ENCODE measurements at places on chromosomes 3 and 15. TPM values are rescaled to one million over a fixed set of nuclear protein-coding genes. Genes with fewer than 3 reads are reported as not detected.

ZNF80 gene
- total RNA-seq, result not detected

GOLGA6L7 gene
- total RNA-seq, result not detected

RASL12 gene
- 75.7 TPM for total RNA-seq

COL6A5 gene
- total RNA-seq, result 7.4 TPM

ACTRT3 gene
- total RNA-seq, result 3.2 TPM

DNA sequence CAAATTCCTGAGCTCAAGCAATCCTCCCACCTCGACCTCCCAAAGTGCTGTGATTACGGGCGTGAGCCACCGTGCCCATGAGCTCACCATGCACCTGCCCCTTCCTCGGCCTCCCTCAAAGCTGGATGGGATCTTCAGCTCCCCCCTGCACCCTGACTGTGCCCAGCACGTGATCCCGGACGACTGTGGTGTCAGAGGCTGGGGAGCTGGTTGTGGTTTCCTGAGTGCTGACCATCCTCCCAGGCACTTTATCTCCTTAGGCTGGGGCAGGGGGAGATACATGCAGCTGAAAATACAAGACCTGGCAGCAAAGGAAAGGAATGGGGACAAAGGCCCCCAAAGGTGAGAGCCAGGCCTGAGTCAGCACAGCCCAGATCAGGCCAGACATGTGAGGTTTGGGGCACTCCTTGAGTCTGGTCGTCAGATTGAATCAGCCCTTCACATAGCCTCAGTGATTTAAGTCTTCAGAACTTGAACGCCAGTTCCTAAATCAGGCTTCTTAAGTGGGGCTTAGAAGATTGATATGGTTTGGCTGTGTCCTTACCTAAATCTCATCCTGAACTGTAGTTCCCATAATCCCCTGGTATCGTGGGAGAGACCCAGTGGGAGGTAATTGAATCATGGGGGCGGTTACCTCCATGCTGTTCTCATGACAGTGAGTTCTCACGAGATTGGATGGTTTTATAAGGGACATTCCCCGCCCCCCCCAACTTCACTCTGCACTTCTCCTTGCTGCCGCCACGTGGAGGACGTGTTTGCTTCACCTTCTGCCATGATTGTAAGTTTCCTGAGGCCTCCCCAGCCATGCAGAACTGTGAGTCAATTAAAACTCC is 35.8 kb downstream of the PRKCD start:
- peak; percentile 50 for DNase-seq
- no peaks in the 10 kb centered on the region for H3K27me3 ChIP-seq
- H3K4me1 ChIP-seq, result no peaks in the 10 kb centered on the region
- no peak overlapping the region for H3K27ac ChIP-seq
- H3K36me3 ChIP-seq, result no peaks in the 10 kb centered on the region
- H3K4me3 ChIP-seq, result no peak overlapping the region

DNA sequence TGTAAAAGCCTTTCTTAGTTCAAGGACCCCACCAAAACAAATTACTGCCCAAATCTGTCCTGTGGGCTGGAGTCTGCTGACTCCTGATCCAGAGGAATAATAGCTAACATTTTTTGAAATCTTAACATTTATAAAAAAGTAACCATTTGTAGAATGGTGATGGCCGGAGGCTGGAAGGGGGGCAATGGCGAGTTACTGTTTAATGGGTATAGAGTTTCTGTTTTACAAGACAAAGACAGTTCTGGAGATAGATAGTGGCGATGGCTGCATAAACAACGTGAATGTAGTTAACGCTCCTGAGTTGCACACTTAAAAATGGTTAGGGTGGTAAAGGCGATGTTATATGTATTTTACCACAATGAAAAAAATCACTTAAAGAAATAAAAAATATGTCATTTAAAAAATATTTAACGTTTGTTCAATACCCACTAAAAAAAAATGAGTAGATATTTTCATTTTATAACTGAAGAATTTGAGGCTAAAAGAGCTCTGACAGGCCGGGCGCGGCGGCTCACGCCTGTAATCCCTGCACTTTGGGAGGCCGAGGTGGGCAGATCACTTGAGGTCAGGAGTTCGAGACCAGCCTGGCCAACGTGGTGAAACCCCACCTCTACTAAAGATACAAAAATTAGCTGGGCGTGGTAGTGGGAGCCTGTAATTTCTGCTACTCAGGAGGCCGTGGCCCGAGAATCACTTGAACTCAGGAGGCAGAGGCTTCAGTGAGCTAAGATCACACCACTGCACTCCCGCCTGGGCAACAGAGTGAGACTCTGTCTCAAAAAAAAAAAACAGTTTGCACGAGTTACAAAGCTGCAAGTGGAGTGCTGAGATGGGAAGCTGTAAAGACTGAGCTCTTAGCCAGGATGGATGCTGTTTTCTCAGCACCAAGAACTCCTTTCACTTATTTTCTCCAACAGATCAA is 37.6 kb downstream of the IGF2BP2 start:
- no peaks in the 10 kb centered on the region for H3K4me1 ChIP-seq
- no peak overlapping the region for H3K27ac ChIP-seq
- H3K27me3 ChIP-seq, result no peaks in the 10 kb centered on the region
- no peak overlapping the region for H3K4me3 ChIP-seq
- no peak for DNase-seq

- no peaks in the 10 kb centered on the region for H3K27me3 ChIP-seq
- H3K4me3 ChIP-seq, result no peak overlapping the region
- no peak overlapping the region for H3K27ac ChIP-seq
- H3K4me1 ChIP-seq, result no peaks in the 10 kb centered on the region
- DNase-seq, result no peak
Measured at GRCh38 chr15:84976746-84977345, 4.8 kb upstream of the PDE8A start.

DNA sequence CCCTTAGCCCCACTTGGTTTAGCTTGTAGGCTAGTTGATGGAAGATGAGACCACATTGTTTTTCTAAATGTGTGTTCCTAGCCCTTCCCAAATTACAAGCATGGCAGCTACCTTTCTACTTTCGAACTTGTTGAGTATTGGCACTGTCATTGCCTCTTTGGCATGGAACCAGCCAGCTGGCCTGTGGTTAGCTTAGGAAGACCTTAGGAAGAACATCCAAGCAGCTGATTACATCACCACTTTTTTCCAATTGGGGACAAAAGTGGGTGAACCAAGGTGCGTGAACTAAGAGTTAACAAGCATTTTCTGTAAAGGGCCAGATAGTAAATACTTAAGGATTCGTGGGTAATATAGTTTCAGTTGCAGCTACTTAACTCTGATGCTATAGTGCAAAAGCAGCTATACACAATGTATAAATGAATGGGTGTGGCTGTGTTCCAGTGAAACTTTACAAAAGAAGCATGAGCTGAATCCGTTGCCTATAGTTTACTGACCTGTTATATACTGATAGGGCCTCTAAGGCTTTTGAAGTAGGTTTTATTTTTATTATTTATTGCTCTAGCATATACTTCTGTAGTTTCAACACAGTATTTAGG is 8.5 kb downstream of the KLHL18 start:
- no peak for DNase-seq
- H3K27ac ChIP-seq, result no peak overlapping the region
- H3K4me1 ChIP-seq, result peaks cover 2% of the 10 kb centered on the region
- no peak overlapping the region for H3K4me3 ChIP-seq

- no peaks in the 10 kb centered on the region for H3K27me3 ChIP-seq
- H3K27ac ChIP-seq, result peak overlapping the region; percentile 17
- no peak overlapping the region for H3K4me3 ChIP-seq
- H3K36me3 ChIP-seq, result no peaks in the 10 kb centered on the region
- H3K4me1 ChIP-seq, result peaks cover 2% of the 10 kb centered on the region
Measured at GRCh38 chr3:125125821-125126245, 70.0 kb upstream of the HEG1 start.

- DNase-seq, result no peak
- no peak overlapping the region for H3K27ac ChIP-seq
- no peaks in the 10 kb centered on the region for H3K4me1 ChIP-seq
- H3K36me3 ChIP-seq, result no peaks in the 10 kb centered on the region
Measured at GRCh38 chr3:171351676-171352075, 108.5 kb downstream of the TNIK start.

- no peaks in the 10 kb centered on the region for H3K4me1 ChIP-seq
- H3K36me3 ChIP-seq, result no peaks in the 10 kb centered on the region
- no peaks in the 10 kb centered on the region for H3K27me3 ChIP-seq
- no peak overlapping the region for H3K4me3 ChIP-seq
Measured at GRCh38 chr3:109631897-109632296, 294.6 kb upstream of the DPPA4 start.

GRCh38 chr15:42605796-42606195 is 30.4 kb downstream of the STARD9 start:
- no peak for DNase-seq
- no peaks in the 10 kb centered on the region for H3K36me3 ChIP-seq
- H3K27ac ChIP-seq, result peak overlapping the region; percentile 62
- H3K4me3 ChIP-seq, result no peak overlapping the region

GRCh38 chr3:128709038-128709437 is 16.9 kb upstream of the RAB7A start:
- no peak for DNase-seq
- no peak overlapping the region for H3K4me3 ChIP-seq
- H3K27ac ChIP-seq, result no peak overlapping the region
- no peaks in the 10 kb centered on the region for H3K4me1 ChIP-seq
- no peaks in the 10 kb centered on the region for H3K36me3 ChIP-seq

- no peaks in the 10 kb centered on the region for H3K4me1 ChIP-seq
- DNase-seq, result no peak
- H3K27me3 ChIP-seq, result no peaks in the 10 kb centered on the region
- H3K36me3 ChIP-seq, result no peaks in the 10 kb centered on the region
- H3K4me3 ChIP-seq, result no peak overlapping the region
Measured at GRCh38 chr3:195032106-195032759, 238.7 kb downstream of the XXYLT1 start.
